ENCODE measurements at places on chromosomes 3 and 15.

DNA sequence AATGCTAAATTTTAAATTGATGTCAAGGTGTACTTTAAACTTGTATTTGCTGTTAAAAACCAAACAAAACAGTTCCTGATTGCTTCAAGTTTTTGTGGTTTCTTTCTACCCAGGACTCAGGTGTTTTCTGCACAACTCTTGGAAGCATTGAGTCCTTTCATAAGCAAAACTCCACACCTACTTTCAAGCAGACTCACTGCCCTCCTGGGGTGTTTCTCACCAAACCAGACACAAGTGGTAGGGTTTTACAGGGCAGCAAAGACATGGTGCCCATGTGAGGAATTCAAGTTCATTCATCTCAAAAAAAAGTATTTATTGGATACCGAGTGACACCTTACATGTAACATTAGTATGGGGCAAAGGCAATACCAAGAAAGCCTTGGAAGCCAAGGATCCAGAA, 146.7 kb upstream of the BNIP2 start:
- DNase-seq, result no peak

- DNase-seq, result no peak
Observed at GRCh38 chr3:10845001-10845761, 29.2 kb downstream of the SLC6A11 start.

- no peak for DNase-seq
Observed at GRCh38 chr15:62881056-62881455, 161.5 kb upstream of the TPM1 start.

- no peak for DNase-seq
Observed at GRCh38 chr3:155519078-155519477, 225.6 kb upstream of the STRIT1 start.

- DNase-seq, result no peak
Observed at GRCh38 chr15:68729789-68730411, 90.8 kb downstream of the ANP32A start.

- DNase-seq, result no peak
Observed at GRCh38 chr3:74897006-74897405, 282.5 kb upstream of the CNTN3 start.

GRCh38 chr15:89149501-89150101, 61.3 kb downstream of the ABHD2 start:
- DNase-seq, result no peak

DNA sequence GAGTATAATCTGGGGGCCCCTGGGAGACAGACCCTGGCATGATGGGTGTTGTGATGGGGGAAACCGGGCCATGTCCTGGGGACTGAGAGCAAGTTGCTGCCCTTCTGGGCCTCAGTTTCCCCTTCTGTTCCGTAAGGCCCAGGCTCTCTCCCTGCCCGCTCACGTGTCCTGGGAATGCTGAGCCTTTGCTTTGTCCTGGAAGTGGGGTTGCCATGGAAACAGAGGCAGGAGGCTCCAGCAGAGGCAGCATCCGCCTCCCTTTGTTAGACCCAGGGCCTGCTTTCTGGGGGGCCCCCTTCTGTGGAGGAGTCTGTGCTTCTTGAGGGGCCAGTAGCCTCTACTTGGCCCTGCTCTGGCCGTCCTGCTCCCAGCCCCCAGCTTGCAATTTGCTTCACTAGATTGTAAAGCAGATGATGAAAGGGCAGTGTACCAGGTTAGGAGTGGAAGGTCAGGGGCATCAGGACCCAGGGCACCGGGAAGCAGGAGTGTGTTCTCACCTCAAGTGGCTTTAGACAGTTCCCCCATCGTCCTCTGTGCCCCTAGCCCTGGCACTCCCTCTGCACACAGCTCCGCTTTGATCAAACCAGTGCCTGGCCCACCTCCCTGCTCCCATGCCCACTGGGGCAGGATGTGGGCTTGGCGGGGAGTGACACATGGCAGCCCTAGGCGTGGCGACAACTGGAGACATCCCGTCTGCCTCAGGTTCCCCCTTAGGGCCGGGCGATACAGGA, 105.6 kb downstream of the FBLN2 start:
- DNase-seq, result no peak

GRCh38 chr3:142319912-142320311, 94.5 kb upstream of the GK5 start:
- no peak for DNase-seq

All from GDM1 (cell line).